ENCODE measurements at places on chromosomes 6 and 20. TPM values are rescaled to one million over a fixed set of nuclear protein-coding genes. Genes with fewer than 3 reads are reported as not detected.

DNA sequence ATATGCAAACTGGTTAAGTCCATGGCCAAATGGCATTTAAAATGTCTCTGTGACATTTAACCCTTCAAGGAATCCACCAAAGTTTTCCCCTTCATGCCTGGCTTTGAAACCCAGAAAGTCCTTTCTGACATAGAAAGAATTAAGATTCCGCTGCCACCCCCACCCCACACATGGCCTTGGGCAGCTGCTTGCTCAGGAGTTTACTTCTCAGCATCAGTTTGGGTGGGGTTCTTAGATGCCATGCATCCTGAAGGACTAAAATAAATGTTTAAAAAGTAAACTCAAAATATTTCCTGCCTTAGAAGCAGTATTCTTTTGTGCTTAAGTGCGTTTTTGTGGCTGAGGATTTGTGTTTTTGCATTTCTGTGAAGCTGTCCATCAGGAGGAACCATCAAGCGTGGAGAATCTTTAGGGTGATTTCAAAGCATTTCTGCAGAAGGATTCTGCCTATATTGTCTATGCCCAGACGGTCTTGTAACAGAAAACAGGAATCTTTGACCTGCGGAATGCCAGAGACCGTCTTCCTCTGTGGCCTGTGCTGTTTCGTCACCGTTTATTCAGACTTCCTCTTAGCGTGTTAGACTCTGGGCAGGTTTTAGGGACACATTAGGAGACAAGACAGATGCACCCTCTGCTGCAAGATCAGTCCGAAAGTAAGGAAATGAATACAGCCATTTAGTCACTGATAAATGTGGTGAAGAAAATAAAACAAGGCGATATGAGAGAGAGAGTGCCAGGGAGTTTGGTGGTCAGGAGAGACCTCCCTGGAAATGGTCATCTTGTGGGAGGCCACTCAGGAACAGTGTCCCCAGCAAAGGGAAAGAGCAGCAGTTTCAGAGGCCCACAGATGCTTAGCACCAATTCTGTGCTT lies 6.2 kb downstream of the DUSP22 start:
- DNase-seq: no peak

- no peak for DNase-seq
Observed at GRCh38 chr20:56249244-56249955, 868 bp downstream of the MC3R start.

Gene LY86
- total RNA-seq: not detected

DNA sequence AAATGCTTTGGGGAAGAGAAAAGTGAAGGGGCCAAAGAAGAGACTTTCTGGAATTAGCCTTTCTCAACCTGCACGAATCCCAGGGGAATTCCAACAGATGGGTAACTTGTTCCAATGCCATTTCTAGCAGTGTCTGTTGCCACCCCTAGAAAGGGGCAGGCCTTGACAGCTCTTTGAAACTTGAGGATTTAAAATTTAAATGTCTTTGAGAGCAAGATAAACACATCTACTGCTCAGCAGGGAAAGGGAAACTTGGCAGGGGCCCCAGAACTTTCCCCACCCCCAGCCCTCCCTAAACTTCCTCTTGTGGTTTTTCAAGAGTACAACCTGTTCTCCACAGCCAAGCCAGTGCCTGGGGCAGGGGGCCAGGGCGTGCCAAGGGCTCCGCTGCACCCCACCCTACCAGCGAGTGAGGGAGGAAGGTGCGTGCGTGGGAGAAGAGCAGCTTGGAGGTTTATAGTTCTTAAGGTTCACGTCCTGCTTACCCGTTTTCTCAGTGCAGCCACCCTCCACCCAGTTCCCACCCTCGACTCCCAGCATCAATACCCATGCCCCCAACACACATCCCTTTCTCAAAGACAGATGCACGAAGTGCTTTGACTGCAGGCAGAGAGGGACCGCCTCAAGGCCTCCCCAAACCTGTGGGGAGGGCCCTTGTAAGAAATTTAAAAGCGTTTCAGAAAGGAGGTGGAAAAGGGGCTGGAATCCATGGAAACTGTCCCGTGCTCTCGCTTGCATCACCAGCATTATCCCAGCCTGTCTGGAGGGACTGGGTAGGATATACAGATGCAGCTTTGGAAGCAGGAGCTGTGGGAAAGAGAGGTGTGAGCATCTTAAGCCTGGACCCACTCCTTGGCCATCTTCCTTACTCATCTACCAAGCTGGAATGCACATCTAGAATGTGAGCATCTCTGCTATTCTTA lies 4.5 kb upstream of the TAF8 start:
- peak; percentile 81 for DNase-seq

DNA sequence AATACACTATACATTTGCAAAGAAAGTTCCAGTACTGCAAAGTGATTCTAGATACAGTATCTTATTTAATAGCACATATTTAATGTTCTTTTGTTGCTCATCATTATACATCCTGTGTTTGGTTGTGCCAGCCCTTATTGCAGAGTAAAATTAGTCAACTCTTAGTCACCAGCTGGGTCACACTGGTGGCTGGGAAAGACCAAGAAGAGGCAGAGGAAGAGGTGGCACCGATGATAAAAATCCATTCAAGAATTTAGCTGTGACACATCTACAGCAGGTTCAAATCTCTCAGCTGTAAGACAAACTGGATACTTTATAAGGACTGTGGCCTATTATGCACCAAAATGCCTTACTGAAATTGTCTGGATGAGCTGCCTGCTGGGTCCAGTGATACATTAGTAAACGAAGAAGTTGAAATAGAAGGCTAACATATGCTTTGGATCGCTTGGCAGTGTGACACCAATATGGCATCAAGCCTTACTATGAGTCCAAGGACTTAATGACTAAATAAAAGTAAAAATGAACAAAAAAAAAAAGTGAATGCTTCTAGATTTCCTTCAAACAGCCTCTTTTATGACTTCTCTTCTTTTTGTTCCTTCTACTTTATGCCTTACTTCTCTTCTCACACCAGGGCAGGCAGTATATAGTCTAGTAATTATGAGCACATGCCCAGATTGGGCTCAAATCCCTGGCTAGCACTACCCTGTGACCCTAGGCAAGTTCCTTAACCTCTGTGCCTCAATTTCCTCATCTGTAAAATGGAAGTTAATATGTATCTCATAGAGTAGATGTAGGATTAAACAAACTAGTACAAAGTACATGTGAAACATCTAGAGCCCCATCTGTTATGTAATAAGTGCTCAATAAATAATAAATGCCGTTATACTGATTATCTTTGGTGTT lies 29.4 kb upstream of the RNF8 start:
- no peak for DNase-seq

Gene TRAPPC3L
- not detected for total RNA-seq

Gene TLDC2
- 0.53 TPM for total RNA-seq
